ENCODE measurements at places on chromosomes 5 and 9.
A peak's percentile ranks its signal among the peaks of the same experiment; 100 is the strongest.

DNA sequence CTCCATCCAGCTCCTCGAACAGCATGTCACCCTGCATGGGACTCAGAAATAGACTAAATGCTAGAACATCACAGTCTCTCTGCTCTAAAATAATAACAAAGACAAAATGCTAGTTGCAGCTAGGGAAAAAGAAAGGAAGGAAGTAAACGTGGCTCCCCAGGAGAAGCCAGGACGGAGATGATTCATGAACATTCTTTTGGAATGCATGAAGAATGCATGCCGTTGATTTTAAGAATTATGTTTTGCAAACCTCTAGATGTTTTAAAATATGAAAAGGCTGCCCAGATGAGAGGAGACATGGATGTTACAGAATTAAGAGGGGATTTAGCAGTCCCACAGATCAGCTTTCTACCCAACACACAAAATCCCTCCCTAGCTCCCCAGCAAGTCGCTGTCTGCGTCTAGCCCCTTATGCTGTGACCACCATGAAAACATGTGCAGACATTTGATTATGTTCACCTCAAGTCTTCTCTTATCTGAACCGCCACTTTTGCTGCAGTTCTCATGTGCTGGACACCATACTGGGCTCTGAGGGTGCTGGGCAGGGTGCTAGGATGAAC is 139.4 kb upstream of the LMX1B start:
- DNase-seq, result no peak

DNA sequence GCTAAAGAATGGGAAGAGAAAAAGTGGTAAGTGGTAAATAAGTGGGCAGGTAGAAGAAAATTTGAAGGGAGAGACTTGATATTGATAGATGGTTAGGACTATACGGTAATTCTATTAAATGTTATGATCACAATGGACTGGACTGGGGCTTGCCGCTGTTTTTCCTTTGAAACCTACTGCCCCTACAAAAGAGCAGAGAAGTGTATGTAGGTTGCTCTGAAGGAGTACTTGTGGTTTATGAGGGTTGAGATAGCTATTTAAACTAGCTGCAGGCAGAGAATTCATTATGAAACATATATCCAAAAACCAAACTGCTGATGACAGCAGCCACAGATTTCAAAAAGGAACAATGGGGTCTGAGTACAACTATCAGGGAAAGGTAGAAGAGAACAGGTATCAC is 16.8 kb upstream of the HK3 start:
- no peak for DNase-seq

DNA sequence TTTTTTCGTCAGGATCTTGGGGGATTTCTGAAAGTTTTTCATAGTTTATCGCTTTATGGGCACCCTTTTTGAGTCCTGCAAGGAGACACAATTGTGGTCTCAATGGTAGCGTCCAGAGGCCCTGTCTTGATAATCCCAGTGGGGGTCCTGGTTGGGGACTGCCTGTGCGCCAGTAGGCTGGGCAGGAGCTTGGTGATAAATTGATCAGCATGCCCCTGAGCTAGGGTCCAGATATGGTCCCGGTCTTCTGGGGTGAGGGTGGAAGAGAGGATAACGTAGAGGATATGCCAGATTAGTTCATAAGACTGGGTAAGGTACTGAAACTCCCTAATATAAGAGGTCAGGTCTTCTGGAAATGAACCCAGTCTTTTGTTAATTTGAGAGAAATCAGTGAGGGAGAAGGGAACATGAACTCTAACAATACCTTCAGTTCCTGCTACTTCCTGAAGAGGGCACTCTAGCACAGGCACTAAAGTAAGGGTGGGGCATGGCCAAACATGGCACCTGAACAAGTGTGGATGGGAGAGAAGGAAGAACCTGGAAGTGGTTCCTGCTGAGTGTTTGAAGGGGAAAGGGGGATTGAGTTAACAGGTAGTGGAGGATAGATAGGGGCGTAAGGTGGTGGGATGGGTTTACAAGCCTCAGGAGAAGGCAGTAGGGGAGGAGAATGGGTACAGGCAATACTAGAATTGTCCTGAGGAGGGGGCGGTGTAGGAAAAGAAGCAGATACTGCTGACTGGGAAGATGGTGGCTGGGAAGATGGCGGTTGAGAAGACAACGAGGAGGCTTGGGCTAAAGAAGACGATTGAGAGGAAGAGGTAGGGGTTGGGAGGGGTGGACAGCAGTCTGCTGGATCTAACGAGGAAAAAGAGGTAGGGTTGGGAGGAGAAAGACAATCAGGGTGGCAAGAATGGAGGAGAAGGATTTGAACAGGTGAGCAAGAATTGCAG is 33.8 kb upstream of the ANXA2R start:
- DNase-seq, result peak; percentile 77

DNA sequence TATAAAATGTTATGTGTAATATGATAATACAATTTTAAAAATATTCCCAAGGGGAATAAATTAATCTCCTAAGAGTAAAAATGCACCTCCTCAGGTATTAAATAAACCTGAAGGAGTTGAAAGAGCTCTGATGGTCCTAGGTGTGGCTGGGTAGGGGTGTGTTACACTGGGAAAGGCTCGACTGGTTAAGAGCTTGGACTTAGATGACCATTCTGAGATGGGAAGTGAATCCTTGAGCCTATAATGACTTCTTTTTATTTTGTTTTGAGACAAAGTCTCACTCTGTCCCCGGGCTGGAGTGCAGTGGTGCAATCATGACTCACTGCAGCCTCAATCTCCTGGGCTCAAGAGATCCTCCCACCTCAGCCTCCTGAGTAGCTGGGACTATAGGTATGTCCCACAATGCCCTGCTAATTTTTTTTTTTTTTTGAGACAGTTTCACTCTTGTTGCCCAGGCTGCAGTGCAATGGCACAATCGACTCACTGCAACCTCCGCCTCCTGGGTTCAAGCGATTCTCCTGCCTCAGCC is 9.2 kb upstream of the HABP4 start:
- DNase-seq, result no peak

DNA sequence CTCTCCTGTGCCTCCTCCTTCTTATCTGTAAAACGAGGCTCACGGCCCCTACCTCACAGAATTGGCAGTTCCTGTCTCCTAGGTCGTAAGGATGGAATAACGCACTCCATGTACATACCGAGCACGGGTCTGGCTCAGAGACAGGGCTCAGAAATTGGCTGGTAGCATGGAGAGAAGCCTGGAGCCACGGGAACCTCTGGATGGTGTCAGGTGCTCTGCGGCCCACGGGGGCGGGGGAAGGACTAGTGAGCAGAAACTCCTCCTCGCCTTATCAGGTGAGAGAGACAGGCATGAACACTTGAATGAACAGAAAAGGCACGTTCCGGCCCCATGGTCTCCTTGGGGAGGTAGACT is 15.4 kb upstream of the C5orf47 start:
- DNase-seq, result no peak

DNA sequence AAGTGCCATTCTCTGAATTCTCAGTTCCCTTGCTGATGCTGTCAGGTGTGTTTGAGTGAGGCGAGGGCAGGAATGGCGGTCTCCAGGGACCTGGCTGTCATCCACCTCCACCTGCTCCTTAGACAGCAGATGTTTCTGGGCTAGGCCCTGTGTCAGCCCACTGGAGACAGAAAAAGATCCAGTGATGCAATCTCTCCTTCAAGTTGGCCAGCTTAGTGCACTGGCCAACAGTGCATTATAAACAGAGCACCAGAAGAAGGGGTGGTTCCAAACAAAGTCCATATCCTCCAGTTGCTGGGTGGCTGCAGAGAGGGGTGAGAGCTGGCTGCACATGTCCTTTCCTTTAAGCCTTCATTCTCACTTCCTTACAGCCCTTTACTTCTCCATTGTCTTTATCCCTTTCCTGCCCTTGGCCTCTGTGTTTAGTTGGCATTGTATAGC is 26.5 kb downstream of the NANS start:
- no peak for DNase-seq

GRCh38 chr9:78866207-78867132 is 569.5 kb downstream of the PSAT1 start:
- DNase-seq, result no peak

DNA sequence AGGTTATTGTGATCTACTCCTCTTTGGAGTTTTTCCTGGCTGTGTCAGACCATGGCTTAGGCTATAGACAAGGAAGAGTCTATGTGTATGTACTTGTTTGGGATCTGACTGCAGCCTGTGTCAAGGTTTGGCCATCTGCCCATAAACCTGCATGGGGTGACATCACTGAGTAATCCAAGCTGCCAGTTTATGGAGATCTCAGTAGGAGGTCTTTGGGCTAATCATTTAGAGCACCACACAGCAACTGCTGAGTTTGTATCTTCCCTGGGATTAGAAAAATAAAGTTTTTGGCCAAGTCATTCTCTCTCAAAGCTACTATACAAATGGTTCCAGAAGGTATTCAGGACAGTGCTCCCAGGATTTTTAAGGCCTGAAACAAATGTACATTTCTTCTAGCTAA is 65.5 kb upstream of the HSPB3 start:
- no peak for DNase-seq

All from NAMALWA (cell line).